ENCODE measurements at places on chromosomes 2 and 18.

DNA sequence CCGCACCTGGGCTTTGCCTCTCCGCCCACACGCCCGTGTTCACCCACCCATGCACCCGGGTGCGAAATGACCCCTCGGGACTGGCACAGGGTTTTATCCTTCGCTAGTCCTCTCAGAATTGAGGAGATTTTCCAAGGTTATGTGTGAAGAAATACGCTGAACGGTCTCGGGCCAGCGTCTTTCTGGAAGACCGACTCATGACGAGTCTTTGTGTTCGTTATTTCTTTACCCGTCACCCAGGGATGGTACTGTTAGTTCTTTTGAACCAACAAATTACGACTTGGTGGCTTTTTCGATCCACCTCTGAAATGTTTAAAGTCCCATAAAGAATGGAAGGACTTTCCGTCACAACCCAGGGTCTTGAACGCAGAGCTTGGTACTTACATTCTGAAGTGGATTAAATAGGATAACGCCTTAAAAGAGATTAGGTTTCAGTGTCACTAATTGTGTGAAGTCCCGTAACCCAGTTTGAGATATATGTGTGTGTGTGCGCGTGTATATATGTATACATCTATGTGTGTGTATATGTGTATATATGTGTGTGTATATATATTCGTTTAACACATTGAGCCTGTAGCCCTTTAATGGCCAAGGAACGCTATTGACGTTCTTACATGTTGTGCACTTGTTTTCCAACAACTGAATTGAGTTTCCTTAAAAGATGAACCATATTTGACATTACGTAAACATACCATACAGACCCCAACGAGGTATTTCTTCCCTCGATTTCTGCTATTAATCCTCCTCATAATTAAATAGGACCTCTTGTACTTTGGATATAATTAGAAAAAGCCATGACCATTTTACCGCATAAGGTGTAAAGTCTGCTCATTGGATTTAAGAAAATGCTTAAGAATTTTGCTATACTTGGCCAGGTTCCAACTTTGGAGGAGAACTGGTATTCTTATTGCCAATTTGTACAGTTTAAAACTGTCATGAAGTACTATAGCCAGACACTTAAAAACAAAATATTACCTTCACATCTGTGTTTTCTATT lies 889 bp downstream of the ZC3H15 start:
- DNase-seq, result no peak

DNA sequence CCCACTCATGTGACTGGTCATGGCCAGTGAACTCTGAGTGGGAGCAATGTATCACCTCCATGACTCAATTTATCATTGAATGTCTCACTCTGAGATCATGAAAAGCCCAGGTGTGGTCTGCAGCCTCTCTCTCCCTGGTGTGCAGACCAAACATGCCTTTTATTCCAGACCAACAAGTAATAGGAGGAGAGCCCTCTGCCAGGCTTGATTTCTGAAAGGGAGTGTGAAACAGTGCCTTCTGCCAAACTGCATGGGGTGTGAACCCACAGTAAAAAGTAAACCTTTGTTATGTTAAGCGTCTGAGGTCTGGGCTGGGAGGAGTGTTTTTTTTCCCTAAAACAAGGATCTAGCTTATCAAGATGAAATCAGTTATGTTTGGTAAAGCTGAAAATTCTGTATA lies 601.2 kb downstream of the ADCYAP1 start:
- no peak for DNase-seq

DNA sequence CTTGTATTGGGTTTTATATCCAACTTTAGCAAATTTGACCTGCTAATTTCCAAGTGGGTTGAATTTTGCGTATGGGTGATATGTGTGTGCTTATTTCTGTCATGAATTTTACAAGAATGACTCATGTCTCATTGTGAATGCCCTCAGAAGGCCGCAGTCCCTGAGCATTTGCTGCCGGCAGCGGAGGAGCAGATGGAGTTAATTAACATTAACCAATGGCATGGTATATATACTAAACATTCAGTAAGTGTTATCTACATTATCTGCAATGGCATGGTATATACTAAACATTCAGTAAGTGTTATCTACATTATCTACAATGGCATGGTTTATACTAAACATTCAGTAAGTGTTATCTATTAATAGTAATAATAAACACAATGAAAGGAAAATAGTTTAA lies 90.1 kb downstream of the DOK6 start:
- DNase-seq, result no peak

DNA sequence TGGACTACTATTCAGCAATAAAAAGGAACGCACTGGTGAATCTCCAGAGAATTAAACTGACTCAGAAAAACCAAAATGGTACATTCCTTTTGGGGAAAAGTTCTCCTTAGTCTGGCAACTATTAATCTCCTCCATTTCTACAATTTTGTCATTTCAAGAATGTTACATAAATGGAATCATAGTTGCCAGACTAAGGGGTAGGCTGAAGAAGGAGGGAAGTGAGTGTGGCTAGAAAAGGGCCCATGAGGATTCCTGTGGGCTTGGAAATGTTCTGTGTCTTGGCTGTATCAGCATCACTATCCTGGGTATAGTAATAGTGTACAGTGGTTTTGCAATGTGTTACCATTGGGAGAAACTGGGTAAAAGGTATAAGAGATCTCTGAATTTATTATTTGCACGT lies 72.4 kb downstream of the ZAP70 start:
- DNase-seq, result no peak

- no peak for DNase-seq
Observed at GRCh38 chr2:108938077-108938710, 50.8 kb downstream of the EDAR start.

DNA sequence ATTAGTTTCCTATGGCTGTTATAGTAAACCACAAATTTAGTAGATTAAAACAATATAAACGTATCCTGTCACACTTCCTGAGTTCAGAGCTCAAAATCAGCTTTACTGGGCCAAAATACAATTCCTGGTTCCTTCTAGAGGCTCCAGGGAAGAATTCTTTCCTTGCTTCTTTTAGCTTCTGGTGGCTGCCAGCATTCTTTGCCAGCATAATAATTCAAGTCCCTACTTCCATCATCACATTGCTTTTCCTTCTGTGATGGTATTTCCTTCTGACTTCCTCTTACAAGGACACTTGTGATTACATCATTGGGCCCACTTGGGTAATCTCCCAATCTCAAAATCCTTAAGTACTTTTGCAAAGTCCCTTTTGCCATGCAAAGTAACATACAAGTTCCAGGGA lies 40.6 kb downstream of the MOB4 start:
- DNase-seq, result no peak

DNA sequence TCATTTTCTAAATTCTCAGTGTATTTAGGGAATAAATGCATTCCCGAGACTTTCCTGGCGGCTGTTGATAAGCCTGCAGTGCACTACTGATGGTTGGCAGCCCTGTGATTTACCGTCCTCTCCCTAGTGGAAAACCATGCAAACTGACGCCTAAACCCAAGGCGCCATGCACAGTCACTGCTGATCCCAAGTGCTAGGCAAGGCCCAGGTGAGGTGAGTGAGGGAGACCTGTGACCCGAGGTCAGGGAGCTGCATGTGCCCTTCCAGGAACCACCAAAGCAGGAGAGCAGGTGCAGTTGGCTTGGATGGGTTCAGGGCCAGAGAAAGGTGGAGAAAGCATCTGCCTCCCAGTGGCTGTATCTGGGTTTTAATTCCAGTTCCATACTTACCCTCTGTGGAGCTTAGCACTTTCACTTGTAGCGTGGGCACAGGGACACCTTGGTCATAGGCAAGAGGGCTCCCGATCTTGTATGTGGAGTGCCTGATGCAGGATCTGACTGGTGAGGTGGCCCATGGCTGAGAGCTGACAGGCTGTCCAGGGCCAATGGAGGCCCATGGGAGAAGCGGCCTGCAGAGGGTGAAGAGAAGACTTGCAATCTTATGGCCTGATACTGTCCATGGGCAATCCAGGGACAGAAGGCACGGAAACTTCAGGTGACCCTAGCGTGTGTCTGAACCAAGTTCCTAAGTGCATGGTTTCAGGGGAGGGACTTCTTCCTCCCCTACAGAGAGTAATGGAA lies 131.3 kb downstream of the SH3RF3 start:
- no peak for DNase-seq

DNA sequence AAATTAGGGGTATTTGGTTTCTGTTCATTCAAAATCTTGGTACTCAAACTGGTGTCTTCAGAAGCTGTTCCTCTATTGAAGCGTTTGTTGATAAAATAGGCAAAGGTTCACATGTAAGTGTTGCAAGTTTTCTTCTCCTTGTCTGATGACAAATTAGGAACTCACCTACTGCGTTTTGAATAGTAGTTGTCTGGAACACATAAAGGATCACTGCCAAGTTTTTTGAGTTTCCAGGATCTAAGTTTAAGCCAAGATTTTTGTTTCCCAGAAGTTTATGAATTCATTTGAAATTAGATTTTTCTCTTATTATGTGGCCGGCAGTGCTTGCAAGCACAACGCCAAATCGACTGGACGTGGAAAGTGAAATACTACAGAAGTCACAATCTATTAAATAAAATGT lies 85.4 kb downstream of the ARHGEF33 start:
- no peak for DNase-seq

DNA sequence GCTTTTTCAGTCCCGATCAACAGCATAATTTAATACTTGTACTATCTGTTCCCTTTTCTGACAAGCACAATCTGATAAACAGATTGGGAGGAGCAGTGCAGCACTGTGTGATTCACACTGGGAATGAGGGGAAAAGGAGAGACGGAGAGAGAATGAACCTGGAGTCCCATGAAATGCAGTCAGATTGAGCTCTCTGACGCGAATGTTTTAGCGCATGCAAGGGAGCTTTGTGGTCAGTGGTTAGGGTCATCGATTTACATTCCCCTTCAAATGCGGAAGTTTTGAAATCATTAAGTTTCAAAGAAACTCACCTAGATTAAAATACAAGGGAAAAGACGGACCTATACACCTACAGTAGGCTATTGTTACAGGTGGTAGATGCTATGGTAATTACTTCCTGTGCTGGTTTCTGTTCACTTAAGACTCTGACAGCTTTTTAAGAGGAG lies 99.6 kb downstream of the KCTD1 start:
- DNase-seq, result no peak

DNA sequence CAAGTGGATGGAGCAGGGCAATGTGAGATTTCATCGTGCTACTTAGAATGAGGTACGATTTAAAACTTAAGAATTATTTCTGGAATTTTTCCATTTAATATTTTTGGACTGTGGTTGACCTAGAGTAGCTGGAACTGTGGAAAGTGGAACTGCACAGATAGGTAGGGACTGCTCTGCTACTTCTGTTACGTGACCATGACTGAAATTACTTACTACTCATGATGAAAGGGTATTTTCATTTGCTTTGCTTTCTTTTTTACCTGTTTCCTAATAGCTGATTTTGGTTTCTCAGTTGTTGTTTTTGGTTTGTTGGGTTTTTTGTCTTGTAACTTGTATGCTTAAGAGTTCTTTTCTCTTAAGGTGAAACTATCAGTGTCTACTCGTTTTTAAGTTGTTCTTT lies 11.4 kb downstream of the UBE2E3 start:
- DNase-seq, result no peak

DNA sequence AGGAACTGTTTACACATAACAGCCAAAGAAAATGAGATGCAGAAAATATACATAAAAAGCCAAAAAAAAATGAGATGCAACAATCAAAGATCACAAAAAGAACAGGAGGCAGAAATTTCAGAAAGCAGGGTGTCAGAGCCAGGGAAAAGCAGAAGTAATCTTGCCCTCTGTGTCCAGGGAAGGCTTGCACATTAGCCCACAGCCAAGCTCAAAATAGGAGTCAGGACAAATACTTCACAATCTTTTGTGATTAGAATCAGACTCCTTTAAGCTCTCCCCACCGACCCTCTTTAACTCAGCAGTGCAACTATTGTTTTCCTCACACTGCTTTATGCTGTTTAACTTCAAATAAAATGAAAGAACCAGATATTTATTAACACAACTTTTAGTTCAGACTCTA lies 34.6 kb downstream of the IAH1 start:
- no peak for DNase-seq

GRCh38 chr2:120771781-120772208 lies 36.1 kb downstream of the GLI2 start:
- DNase-seq, result no peak

DNA sequence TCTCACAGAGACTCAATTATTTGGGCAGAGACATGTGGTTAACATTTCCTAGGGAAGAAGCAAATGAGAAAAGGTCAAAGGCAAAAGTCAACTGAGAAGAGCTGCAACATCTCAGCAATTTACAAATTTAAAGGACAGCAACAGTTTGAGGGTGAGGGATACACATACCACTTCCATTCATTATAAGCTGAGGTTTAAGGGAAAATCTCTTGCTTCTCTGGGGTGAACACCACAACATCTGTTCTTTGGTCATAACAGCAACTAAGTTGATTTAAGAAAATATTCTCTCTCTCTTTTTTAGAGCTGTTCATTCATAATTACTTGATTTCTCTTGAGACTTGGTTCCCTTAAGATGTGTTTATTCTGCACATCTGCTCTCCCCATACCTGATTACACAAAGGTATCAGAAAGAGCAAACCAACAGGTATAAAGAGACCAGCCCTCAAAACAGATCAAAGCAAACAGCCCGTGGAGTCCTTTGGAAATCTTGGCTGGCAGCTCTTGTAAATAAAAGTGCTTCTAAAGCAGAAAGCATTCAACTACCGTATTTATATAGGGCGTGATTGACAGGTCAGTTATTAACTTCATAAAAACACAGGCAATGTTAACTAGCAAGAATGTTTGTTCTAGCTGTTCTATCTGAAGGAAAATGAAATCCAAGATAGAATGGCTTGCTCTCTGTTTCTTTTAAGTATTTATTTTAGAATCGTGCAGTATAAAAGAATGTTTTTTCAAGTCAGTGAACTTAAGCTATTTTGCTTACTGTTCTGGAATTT lies 132.8 kb downstream of the THADA start:
- DNase-seq, result no peak

- no peak for DNase-seq
Observed at GRCh38 chr2:50769406-50770181, 262.3 kb downstream of the NRXN1 start.

DNA sequence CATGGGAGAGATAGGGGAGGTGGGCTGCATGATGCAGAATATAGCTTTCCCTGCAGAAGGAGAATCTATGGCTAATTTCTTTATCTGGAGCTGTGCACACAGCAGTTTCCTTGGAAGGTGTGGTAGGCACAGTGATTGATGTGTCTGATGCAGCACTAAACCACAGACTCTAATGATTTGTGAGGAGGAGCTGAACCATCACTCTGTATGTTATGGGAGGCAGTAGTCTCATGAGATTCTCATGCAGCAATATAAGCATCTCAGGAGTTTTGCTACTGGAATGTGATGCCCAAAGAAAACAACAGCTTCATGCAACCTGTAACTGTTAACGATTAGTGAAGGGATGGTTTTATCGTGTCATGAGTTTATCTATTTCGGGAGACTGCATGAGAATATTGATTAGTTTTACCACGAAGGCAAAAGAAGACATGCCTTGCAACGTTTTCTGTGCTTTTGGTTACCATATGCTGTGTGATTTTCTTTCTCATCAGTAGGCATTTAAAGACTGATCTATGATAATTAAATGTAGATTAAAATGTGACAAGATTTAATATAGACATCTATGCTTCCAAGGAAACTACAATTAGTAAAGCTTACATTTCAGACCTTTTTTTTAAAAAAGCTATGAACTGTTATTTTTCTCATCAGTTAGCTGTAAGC lies 286.8 kb downstream of the ARL6IP6 start:
- DNase-seq, result no peak
